ENCODE measurements at places on chromosomes 12 and 14. TPM values are rescaled to one million over a fixed set of nuclear protein-coding genes. Genes with fewer than 3 reads are reported as not detected.

The CMTM5 gene
- polyA plus RNA-seq, result not detected

The NT5DC3 gene
- 3.2 TPM for polyA plus RNA-seq

The GNG2 gene
- 16.5 TPM for polyA plus RNA-seq

The JAG2 gene
- 0.25 TPM for polyA plus RNA-seq

DNA sequence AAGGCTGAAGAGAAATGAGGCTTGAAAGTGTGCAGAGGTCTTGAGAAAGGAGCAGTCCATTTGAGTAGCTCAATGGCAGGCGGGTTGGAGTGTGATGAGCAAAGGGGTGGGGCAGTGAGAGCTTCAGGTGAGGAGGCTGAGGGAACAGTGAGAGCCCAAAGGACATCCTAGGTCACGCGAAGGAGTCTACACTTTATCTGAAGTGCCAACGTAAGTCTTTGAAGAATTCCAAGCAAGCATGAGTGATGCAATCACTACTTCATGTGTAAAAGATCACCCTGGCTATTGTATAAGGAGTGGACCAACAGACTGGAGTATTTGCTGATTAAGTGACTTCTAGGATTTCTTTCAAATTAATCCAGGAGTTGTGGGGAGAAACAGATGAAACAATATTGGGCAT lies 159.9 kb upstream of the HIF1A start:
- peak overlapping the region; percentile 20 for H3K27ac ChIP-seq
- peaks cover 78% of the 10 kb centered on the region for H3K4me1 ChIP-seq
- no peak overlapping the region for H3K4me3 ChIP-seq
- H3K36me3 ChIP-seq, result no peaks in the 10 kb centered on the region
- no peaks in the 10 kb centered on the region for H3K27me3 ChIP-seq
- no peak for DNase-seq

GRCh38 chr12:3809357-3810015 lies 56.6 kb upstream of the CRACR2A start:
- H3K27me3 ChIP-seq, result no peaks in the 10 kb centered on the region
- no peaks in the 10 kb centered on the region for H3K36me3 ChIP-seq
- H3K27ac ChIP-seq, result no peak overlapping the region
- no peak overlapping the region for H3K4me3 ChIP-seq

- no peaks in the 10 kb centered on the region for H3K36me3 ChIP-seq
- no peaks in the 10 kb centered on the region for H3K27me3 ChIP-seq
- DNase-seq, result peak; percentile 24
- H3K4me1 ChIP-seq, result no peaks in the 10 kb centered on the region
- no peak overlapping the region for H3K4me3 ChIP-seq
Measured at GRCh38 chr12:21615431-21615830, 10.8 kb upstream of the GYS2 start.

DNA sequence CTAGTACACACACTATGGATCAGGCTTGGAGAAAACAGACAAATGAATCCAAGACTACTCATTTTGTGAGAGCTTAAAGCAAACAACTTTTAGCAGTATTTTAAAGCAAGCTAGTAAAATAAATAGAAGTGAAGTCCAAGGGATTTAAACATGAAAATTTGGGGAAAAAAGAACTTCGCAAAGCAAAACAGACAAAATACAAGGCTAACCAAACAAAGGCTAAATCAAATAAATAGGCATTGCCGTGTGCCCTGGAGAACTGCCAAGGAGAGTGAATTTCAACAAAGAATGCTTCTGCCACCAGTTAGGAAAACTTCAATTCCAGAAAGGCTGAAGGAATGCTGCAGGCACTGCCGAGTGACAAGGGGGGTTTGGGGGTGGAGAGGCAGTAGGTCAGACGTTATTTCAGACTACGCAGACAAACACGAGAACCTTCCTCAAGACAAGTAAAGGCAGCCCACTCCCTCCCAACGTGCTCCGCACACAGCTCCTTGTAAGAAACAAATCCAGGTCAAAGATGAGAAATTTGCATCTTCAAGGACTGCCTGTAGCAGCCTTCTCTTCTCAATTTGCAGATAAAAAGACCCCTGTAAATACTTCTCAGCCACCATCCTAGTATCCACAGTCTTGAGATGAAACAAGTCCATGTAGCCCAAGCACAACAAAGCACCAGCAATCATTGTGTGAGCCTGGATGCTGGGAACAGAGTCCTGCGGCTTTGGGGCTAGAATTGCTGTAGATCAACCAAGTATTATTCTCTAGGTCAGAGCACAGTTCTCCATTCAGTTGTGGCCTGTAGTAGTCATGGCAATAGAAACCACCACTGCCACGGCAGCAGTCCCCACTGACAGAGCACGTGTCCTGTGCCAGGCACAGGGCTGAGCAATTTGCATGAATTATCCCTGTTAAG lies 43.3 kb downstream of the EFCAB11 start:
- no peaks in the 10 kb centered on the region for H3K27me3 ChIP-seq
- peak overlapping the region; percentile 94 for H3K27ac ChIP-seq
- H3K4me1 ChIP-seq, result peaks cover 36% of the 10 kb centered on the region
- DNase-seq, result peak; percentile 72
- H3K4me3 ChIP-seq, result no peak overlapping the region
- no peaks in the 10 kb centered on the region for H3K36me3 ChIP-seq

GRCh38 chr14:22428700-22429291 lies 160.2 kb downstream of the DAD1 start:
- H3K4me3 ChIP-seq, result no peak overlapping the region
- H3K27me3 ChIP-seq, result peaks cover 34% of the 10 kb centered on the region
- no peak overlapping the region for H3K27ac ChIP-seq
- no peaks in the 10 kb centered on the region for H3K36me3 ChIP-seq

Data from GM23248 (cell line).